T1000 (cell line): ENCODE measurements at places on chromosomes 13 and 19.

DNA sequence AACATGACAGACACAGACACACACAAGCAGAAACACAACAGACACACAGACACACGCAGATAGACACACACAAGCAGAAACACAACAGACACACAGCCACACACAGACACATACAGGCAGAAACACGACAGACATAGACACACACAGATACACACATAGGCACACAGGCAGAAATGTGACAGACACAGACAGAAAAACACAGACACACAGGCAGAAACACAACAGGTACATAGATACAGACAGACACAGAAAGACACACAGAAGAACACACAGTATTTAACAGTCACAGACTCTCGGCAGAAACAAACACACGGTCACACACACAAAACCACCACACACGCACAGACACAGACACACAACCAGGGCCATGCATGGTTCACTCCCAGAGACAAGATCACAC is 905 bp downstream of the TBXA2R start:
- DNase-seq, result no peak

DNA sequence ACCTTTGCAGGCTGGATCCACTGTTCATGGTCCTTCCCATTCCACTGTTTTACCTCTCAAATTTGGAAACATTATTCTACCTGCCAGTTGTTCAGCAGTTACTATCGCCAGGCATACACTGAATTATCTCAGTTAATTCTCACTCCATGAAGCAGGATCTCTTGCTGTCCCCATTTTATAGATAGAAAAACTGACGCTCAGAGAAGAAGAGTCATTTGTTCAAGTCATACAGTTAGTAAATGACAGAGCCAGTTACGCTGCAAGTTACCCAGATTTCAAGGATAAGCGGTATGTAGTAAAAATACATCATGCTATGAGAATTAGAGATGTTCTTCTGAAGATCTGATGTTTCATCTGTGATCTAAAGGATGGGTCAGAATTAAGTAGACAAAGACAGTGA is 40.2 kb upstream of the IGSF23 start:
- no peak for DNase-seq

DNA sequence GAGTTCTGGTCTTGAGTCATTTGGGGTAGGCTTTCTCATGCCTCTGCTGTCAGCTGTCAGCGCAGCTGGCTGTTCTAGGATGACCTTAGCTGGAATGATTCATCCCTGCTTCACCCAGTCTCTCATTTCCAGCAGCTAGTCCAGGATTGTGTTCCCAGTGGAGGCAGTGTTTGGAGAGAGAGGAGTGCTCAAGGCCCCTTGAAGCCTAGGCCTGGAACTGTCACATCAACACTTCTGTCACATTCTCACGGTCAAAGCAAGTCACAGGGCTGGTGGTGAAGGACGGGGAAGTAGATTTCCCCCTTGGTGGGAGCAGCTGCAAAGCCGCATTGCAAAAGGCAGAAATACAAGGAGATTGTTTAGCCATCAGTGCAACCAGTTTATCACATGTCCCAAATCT is 15.2 kb downstream of the TPT1 start:
- no peak for DNase-seq

DNA sequence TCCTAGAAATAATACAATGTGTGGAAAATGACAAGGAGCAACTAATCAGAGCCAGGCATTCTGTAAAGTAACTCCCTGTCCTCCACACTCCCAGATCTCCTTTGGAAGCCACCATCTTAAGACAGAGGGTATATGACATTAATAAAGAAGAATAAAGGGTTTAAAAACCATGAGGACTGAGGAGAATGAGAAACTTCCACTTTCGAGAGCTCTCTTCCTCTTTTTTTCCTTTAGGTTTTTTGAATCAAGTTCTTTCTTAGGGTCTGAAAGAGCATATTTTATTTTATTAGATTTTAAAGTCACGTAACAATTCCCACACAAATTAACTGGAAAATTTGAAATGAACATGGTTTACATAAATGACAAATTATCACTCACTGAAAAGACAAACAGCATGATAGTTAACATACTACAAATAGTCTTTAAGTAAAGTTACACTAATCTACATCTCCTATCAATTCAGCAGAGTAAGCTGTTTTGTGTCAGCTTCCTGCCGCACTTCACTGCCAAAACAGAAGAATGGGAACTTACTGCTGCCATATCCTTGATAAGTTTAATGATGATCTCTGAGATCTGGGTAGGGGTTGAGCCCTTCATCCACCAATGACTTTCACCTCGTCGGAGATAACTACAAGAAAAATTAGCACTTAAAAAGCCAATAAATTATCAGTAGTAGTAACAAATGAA is 38.6 kb upstream of the FBXL3 start:
- DNase-seq, result no peak

DNA sequence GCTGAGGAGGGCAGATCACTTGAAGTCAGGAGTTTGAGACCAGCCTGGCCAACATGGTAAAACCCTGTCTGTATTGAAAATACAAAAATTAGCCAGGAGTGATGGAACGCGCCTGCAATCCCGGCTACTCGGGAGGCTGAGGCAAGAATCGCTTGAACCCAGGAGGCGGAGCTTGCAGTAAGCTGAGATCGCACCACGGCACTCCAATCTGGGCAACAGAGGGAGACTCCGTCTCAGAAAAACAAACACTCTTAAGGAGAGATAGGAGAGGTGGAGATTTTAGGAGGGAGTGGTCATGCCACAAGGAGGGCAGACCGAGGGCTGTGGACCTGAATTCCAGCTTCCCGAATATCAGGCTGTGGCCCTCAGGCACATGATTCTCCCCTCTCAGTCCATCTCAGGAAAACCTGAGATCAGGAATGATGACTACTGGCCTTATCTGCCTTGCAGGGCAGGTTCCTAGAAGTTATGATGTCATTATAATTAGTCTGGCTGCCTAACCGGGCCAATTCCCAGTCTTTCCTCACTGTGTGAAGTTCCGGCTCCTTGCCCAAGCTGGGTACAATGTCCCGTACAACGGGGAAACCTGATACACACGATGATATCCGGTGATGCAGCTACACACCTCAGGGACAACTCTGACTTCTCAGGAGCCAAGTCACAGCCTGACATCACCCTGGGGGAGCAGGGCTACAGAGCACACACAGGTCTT is 2.5 kb downstream of the SLC35E1 start:
- no peak for DNase-seq

DNA sequence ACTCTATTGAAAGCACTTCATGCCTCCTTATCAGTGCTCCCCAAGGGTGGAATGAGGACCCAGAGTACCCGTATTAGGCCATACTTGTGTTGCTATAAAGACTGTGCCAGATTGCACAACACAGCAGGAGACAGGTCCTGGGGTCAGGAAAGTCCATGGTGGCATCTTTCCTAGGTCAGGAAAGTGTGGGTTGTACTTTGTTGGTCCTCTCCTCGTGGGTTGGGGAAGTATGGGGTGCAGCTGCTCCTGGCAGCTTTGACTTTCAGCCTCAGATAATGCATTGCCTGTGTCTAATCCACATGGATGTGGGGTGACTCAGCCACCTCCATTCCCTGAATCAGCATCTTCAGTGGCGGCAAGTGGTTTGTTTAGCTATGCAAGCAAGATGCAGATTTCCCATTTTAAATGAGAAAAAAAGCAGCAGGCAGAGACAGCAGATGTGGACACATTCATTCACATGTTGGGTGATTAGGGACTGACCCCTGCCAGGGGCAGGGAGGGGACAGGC is 8.4 kb upstream of the CYP2B6 start:
- no peak for DNase-seq

DNA sequence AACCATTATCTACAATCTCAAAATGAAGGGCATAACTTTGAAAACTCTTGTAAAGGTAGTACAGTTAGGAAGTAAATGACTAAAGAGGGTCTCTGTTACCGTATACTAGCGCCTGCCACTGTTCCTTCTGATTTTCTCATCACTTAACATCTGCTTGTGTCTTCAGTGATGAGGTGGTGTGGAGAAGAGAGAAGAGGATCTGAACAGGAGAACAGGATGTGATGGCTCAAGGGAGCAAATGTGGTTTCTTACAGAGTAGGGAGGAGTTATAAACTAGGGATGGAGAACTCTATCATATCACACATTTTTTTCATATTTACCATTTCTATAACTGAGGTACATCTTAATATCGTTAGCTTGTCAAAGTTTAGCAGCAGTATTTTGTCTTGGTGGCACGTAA is 1.1 kb downstream of the KCTD4 start:
- no peak for DNase-seq

GRCh38 chr13:43316946-43317353 is 293.6 kb downstream of the DNAJC15 start:
- DNase-seq, result no peak

DNA sequence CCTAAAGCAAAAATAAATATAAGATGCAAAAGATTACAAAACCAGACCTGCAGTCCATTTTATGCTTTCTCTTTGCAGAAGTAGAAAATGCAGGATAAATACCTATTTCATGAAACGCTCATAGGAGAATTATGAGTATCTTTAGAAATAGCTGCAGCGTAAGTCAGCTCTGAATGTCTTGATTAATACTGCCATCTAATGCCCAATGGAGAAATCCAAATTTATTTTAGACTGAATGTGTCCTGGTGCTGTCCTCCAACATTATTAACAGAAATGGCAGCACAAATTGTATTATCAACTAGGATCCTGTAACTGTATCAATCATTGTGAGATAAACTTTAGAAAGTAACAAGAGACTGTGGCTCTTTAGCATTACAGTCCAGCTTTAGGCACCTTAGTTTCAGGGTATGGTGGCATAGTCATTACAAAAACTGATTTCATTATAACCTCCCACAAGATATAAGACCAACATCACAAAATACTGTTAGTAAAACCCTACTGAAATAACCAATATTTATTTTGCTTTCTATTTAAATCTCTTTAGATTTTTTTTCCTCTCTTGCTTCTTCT is 162.1 kb upstream of the MIR17HG start:
- DNase-seq, result no peak

DNA sequence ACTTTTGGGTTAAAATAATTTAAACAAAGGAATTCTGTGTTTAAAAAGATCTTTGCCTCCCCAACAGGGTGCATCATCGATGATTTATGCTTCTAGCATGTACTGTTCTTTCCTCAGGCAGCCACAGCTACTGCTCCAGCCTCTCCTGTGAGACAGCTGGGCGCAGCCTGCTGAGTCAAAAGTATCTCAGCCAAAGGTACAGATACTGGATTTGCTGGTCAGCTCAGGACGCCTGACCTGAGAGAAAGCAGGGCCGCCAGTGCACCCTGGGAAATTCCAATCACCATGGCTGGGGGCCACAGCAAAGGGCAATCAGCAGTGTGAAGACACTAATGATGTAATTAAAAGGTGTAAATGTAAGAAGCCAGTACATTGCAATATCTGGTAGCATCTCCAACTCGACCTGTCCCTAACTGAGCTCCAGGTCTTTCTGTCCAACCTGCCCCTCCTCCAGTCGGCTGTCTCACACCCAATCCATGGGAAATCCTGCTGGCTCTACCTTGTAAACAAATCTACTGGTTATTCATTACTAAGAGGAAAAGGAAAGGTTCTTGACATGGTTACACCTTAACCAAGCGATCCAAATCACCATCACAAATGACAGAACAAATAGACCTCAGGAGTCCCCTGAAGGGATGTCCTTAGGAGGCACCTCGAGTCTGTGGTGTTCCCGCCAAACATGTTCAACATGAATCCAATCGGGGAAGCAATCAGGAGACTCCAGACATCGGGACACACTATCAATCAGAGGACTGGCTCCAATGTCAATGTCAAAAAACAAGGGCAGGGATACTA is 7.3 kb downstream of the OPA3 start:
- peak; percentile 52 for DNase-seq

- no peak for DNase-seq
These were observed 184.0 kb downstream of the SLC7A1 start for GRCh38 chr13:29411481-29411880.

GRCh38 chr19:5470264-5470671 is 15.1 kb downstream of the ZNRF4 start:
- no peak for DNase-seq

GRCh38 chr13:78046331-78046730 is 127.7 kb upstream of the EDNRB start:
- no peak for DNase-seq

DNA sequence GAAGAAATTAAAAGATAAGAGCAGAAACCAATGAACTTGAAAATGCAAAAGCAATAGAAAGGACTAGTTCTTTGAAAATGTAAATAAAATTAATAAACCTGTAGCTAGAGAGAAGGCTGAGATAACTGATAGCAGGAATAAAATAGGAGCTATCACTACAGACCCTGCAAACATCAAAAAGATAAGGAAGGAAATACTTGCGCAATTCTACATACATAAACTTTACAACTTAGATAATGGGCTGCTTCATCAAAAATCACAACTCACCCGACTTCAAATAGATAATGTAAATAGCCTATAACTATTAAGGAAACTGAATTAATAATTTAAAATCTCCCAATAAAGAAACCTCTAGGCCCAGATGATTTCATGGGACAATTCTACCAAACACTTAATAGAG is 3.5 kb upstream of the ATP4B start:
- no peak for DNase-seq

DNA sequence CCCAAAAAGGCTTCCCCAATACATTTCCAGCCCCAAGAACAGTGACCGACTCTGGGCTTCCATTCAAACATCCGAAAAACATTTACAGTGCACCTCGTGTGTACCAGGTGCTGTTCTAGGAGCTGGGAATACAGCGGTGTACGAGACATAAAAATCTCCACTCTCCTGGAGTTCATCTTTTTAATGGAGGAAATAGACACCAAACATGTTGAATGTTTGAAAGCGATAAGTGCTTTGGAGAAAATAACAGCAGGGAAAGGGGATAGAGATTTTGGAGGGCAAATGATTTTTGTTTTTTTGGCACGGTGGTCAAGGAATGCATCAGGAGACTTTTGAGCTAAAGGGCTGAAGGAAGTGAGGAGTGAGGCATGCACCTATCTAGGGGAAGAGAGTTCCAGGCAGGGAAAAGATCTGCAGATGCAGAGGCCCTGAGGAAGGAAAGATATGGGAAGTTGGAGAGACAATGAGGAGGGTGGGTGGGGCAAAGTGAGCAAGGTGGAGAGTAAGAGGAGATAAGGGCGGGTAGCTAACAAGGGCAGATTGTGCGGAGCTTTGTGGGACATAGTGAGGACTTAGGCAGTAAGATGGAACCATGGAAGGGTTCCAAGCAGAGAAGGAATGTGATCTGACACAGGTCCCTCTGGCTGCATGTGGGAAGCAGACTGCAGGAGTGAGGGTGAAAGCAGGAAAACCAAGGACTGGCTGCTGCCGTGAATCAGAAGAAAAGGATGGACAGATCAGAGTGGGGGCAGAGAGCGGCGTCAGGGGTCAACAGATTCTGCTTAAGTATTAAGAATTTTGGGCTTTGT is 703 bp upstream of the FBL start:
- DNase-seq, result no peak

GRCh38 chr13:79336966-79337365 is 69.1 kb downstream of the RBM26 start:
- no peak for DNase-seq

- no peak for DNase-seq
These were observed 653.0 kb upstream of the GPC6 start for GRCh38 chr13:92573467-92574057.
